Pulmonary artery endothelial cell (primary cell): ENCODE measurements at places on chromosomes 3 and 15. TPM values are rescaled to one million over a fixed set of nuclear protein-coding genes. Genes with fewer than 3 reads are reported as not detected.

SNX33 gene
- total RNA-seq = 7.8 and 8.5 TPM in 2 replicates

GPR62 gene
- 0.07 TPM in 2 replicates for total RNA-seq

PPM1M gene
- total RNA-seq = 15.5 and 15.9 TPM in 2 replicates

GRCh38 chr3:150362515-150363302 lies 45.4 kb upstream of the TSC22D2 start:
- DNase-seq = no peak

DNA sequence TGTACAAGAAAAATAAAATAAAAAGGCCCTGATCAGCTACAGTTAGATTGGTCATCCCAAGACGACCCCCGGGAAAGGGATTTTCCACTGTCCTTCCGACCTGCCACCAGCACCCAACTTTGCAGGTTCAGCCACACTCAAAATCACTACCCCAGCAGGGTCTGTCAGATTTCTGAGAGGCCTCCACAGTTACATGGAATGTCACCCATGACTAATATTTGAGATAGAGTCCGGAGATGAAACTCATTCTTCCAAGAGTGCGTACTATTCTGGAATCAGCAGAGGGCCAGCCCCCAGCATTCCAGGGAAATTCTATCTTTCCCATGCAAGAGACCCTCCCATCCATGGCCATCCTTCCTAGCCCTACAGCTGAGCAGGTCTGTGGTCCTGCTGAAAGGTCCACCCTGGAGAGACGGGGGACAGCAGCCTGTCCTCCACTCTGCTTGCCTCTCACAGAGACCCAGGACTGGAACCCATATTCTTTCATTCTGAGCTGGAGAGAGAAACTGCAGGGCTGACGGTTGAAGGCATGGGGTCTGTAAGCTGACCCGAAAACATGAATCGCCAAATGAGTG lies 5.8 kb downstream of the LIPC start:
- DNase-seq = no peak

- DNase-seq = no peak
These were observed 11.8 kb upstream of the KIF7 start for GRCh38 chr15:89666858-89667705.

DNA sequence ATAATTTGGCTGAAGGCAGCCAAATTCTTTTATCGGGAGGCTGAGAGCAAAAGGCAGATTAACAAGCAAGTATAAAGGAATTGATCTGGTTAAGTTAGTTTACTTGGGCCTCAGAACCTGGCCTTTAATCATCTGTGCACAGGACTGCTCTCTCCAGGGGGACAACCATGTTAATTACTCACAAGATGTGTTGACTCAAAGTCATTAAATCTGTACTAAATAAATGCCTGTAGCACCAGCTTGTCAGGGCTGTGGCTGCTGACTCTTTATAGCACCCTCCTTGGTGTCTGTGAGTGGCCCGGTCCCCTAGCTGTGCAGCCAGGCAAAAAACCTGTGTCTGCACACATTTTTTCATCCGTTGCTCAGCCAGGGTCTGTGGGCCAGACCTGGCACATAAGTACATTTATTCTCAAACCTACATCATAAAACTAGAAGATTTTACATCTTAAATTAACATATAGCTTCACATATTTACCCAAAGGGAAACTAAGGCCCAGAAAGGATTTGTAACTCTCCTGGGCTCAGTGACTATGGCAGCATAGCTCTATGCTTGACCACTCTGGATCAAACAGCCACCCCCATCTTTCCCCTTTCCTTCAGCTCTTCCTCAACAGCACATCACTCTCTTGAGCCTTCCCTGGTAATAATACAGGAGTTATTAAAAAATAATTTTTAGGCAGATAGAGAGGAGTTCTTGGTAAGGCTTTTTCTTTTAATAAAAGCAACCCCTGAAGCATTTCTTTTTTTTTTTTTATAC lies 51.4 kb downstream of the NCEH1 start:
- DNase-seq = no peak

DNA sequence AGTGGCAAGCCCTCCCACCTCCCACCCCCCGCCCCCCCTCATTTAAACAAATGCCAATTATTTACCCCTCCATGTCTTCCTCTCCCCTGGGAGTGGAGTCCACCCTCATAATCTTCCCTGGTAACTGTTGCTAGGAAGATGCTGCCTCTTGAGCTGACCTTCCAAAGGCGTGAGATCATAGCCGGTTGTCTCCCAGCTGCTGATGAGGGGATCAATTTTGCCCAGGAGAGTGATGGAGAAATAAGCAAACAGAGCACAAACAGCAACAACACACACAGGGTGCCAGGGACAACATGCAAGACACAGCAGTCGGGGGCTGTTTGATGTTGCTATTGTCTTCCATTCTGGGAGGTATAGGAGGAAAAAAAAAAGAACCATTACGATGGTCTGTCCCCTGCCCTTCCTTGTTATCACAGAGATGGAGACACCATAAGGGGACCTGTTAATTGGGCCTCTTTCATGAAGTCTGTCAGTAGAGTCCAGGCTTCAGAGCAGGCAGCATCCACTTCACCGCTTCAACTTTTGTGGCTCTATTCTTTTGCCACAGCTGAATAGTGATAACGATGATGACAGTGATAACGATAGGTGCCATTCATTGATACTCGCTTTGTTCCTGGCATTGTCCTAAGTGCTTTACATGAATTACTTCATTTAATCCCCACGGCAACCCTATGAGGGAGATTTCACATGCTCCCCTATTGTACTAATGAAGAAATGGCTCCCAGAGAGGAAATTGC lies 76.9 kb upstream of the RGMA start:
- DNase-seq = no peak

DNA sequence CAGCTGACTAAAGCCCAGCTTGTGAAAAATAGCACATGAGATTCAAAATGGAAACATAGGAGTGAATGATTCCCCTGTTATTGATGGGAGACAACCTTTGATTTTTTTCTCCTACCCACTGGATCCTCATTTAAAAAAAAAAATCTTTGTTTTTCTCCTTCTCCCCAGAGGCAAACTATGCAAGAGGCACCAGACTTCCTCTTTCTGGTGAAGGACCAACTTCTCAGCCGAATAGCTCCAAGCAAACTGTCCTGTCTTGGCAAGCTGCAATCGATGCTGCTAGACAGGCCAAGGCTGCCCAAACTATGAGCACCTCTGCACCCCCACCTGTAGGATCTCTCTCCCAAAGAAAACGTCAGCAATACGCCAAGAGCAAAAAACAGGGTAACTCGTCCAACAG lies 2.6 kb downstream of the CACNA1D start:
- DNase-seq = no peak

GRCh38 chr3:156743859-156744258 lies 69.5 kb downstream of the TIPARP start:
- DNase-seq = no peak

GRCh38 chr15:55334371-55334770 lies 15.3 kb downstream of the PIGB start:
- no peak for DNase-seq
